ENCODE measurements at places on chromosomes 6 and 20. TPM values are rescaled to one million over a fixed set of nuclear protein-coding genes. Genes with fewer than 3 reads are reported as not detected.

OVOL2 gene
- total RNA-seq: not detected

MMS22L gene
- total RNA-seq: 30.9 TPM

CD40 gene
- 4.1 TPM for total RNA-seq

DNA sequence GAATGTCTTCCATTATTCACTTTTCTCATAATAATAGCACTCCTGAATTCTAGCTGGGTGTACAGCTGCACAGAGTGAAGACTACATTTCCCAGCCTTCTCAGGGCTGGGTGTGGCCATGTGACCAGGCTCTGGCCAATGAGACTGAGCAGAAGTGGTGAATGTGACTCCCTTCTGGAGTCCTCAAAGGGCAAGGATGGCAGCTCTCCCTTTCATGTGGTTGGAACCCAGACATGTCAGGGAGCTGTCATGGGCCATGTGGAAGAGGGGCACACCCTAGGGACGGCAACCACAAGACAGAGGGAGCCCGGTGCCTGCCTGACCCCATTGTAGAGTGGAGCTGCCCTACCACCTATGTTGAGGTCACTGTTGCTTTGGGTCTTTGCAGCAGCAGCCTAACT lies 312.8 kb upstream of the SULF2 start:
- H3K4me3 ChIP-seq: no peak overlapping the region
- H3K36me3 ChIP-seq: no peaks in the 10 kb centered on the region
- H3K27ac ChIP-seq: no peak overlapping the region
- H3K27me3 ChIP-seq: no peaks in the 10 kb centered on the region
- H3K4me1 ChIP-seq: no peaks in the 10 kb centered on the region
- DNase-seq: no peak

- H3K27ac ChIP-seq: no peak overlapping the region
- H3K4me3 ChIP-seq: no peak overlapping the region
- no peaks in the 10 kb centered on the region for H3K27me3 ChIP-seq
- no peak for DNase-seq
- H3K4me1 ChIP-seq: no peaks in the 10 kb centered on the region
- no peaks in the 10 kb centered on the region for H3K36me3 ChIP-seq
These were observed 802.4 kb downstream of the TFAP2A start for GRCh38 chr6:9612489-9612888.

Measured in CD8-positive, alpha-beta memory T cell (primary cell).